Naive thymus-derived CD4-positive, alpha-beta T cell (primary cell): ENCODE measurements at places on chromosomes 12 and 14. TPM values are rescaled to one million over a fixed set of nuclear protein-coding genes. Genes with fewer than 3 reads are reported as not detected.
A peak's percentile ranks its signal among the peaks of the same experiment; 100 is the strongest.

DNA sequence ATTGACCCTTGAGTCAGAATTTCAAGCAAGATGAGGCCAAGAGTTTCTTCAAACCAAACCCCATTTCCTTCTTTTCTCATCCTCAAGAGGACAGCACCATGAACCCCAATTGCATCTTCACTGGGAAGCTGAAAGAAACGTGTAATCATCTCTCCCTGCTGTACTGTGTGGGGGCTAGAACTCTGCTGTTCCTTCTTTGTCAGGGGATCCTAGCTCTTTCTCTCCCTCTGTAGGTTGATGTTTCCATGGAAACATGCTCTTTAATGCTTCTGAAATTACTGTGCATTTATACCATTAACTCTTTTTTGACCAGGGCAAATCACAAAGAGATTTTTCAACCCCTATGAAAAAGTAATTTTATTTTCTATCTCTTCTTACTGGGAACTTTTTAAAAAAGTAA, 295.1 kb downstream of the GRIN2B start:
- DNase-seq: no peak
- H3K36me3 ChIP-seq: no peaks in the 10 kb centered on the region
- no peaks in the 10 kb centered on the region for H3K27me3 ChIP-seq
- no peaks in the 10 kb centered on the region for H3K4me1 ChIP-seq

Gene SYT1
- total RNA-seq: not detected

- no peak overlapping the region for H3K27ac ChIP-seq
- DNase-seq: no peak
- no peaks in the 10 kb centered on the region for H3K4me1 ChIP-seq
- H3K27me3 ChIP-seq: no peaks in the 10 kb centered on the region
- H3K4me3 ChIP-seq: no peak overlapping the region
- H3K36me3 ChIP-seq: no peaks in the 10 kb centered on the region
These were observed 155.0 kb downstream of the NUBPL start for GRCh38 chr14:31716208-31716607.

- H3K4me3 ChIP-seq: no peak overlapping the region
- no peak overlapping the region for H3K27ac ChIP-seq
- no peaks in the 10 kb centered on the region for H3K36me3 ChIP-seq
- H3K4me1 ChIP-seq: no peaks in the 10 kb centered on the region
- no peak for DNase-seq
These were observed 75.6 kb upstream of the FRMD6 start for GRCh38 chr14:51576117-51576430.

Gene TCHP
- total RNA-seq: 21.7 TPM

DNA sequence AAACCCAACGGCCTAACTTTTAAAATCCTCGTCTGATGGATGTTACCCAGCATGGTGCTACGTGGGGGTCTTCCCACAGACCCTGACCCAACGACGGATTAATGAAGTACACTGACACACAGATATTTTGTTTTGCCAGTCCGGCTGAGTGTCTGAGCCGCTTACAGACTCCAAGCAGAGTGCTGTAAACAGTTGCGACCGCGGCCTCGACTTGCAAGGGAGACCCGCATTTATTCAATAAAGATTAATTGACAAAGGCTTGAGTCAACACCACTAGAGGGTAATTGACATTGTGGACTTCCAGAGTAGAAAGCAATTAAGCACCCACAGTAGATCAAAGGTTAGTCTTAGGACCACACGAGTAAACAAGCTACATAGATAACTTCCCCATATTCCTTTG, 1042.4 kb downstream of the AACS start:
- H3K4me1 ChIP-seq: no peaks in the 10 kb centered on the region
- DNase-seq: no peak
- no peaks in the 10 kb centered on the region for H3K36me3 ChIP-seq
- H3K27ac ChIP-seq: no peak overlapping the region
- H3K4me3 ChIP-seq: no peak overlapping the region
- no peaks in the 10 kb centered on the region for H3K27me3 ChIP-seq

Gene PTHLH
- total RNA-seq: not detected

Gene DHH
- 0.91 TPM for total RNA-seq

Gene AQP2
- total RNA-seq: not detected

Gene RPL10L
- total RNA-seq: not detected in 2 replicates

DNA sequence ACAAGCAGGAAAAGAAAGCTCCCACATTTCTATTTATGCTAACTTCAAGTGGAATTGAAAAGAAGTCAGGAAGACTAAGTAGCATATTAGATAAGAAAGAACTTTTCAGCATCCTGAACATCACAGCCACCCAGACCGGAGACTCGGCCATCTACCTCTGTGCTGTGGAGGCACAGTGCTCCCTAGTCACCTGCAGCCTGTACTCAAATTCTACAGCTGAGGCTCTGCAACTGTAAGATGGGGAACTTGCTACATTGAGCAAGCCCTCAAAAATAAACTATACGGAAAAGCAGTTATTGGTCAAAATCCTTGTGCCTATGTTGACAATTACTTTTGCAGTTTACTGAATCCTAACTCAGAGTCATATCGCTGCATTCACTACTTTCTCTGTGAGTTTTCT, 361.9 kb downstream of the DAD1 start:
- H3K27me3 ChIP-seq: no peaks in the 10 kb centered on the region

DNA sequence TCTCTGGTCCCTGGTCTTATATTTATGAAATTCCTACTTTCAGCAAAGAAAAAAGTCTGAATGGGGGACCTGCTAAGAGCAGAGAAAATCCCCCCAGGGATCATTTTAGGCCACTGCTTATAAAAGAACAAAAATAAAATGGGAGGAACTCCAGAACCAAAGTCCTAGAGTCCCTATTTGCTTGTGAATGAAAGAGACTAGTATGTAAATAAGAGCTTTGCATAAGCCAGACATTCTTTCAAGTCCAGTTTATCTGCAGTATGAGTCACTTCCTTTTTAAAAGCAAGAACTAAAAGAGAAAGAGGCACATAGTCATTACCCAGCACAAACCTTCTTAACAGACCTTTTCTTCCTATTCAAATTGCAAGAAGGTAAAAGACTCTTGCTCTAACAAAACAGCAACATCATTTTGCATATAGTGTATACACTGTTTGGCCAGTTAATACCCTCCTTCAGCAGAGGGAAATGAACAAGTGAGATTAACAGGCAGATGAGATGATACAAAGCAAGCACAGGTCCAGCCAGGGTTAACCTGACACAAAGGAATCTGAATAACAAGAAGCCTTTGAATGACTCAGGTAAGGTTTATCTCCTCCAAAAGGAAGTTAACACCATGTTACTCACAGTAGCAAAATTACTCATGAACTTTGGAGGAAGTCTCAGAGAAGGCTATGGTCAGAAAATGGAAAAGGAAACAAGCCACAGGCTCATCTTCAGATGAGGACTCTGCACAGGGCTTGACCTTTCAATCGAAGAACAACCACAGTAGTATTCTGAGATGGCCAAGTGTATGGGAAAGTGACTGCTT, 87.3 kb downstream of the PHLDA1 start:
- H3K27ac ChIP-seq: no peak overlapping the region
- no peaks in the 10 kb centered on the region for H3K36me3 ChIP-seq
- H3K4me1 ChIP-seq: no peaks in the 10 kb centered on the region
- no peak for DNase-seq
- H3K27me3 ChIP-seq: no peaks in the 10 kb centered on the region
- no peak overlapping the region for H3K4me3 ChIP-seq

Gene POTEG
- total RNA-seq: not detected

DNA sequence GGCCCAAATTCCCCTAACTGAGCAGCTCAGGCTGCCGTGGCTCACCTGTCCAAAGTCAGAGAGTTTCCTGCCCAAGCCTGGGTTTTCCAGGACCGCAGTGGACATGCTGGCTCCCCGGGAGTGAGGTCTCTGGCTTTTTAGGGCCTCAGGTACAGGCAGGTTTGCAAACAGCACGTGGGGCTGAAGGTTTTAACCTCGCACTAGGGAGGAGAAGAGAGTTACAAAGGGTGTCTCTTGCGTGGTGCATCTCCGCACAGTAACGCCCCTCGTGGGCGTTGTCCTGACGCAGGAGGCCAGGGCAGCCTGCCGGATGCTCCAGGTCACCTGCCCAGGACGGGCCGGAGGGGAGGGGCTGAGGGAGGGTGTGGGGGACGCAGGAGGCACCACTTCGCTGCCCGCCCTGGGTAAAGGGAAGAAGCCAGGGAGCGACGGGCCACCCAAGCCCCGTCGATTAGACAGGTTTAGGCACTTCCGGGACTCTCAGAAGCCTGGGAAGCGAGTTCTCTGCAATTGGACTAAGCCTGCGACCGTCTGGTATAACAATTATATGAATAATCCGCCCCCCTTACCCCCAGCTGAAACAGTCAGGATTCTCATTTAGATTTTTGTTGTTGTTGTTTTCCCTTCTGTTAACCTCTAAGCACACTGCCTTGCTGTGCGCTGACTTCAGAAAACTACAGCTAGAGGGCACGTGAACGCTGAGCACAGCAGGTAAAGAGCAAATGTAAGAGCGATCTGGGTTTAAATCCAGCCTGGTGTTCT, at the start of gene PAH:
PAH (minus strand) TSS at position 219 of the 762 bp plus-strand sequence; CDS start at position 105, 114 bp downstream.
- H3K27ac ChIP-seq: no peak within 1 kb of the TSS
- H3K36me3 ChIP-seq: no peaks in the 10 kb centered on the region
- no peaks in the 10 kb centered on the region for H3K4me1 ChIP-seq
- peak within 1 kb of the TSS; percentile 40 for H3K4me3 ChIP-seq
- DNase-seq: no peak
- H3K27me3 ChIP-seq: no peaks in the 10 kb centered on the region

GRCh38 chr12:53944907-53945847, 6.5 kb downstream of the HOXC13 start:
- H3K27ac ChIP-seq: no peak overlapping the region
- no peaks in the 10 kb centered on the region for H3K36me3 ChIP-seq
- peaks cover 65% of the 10 kb centered on the region for H3K27me3 ChIP-seq
- H3K4me1 ChIP-seq: no peaks in the 10 kb centered on the region
- DNase-seq: no peak
- no peak overlapping the region for H3K4me3 ChIP-seq
